ENCODE measurements at places on chromosomes 16 and 17. TPM values are rescaled to one million over a fixed set of nuclear protein-coding genes. Genes with fewer than 3 reads are reported as not detected.

Gene ZPBP2
- total RNA-seq, result not detected

Gene KCNJ18
- total RNA-seq, result 10.6 TPM

Gene SLC43A2
- total RNA-seq, result 14.5 TPM

Gene CRHR1
- 3.7 TPM for total RNA-seq

Gene CD300A
- total RNA-seq, result 10.2 TPM

Gene AOC2
- 0.52 TPM for total RNA-seq

Gene C16orf54
- not detected for total RNA-seq

Gene VTN
- not detected for total RNA-seq

Gene CPNE7
- total RNA-seq, result 3.3 TPM

Gene PHKB
- total RNA-seq, result 24.8 TPM

Gene SLC16A6
- 10.3 TPM for total RNA-seq

Gene GPRC5C
- total RNA-seq, result 80.3 TPM

Gene NTHL1
- total RNA-seq, result 5.8 TPM

- DNase-seq, result no peak
Observed at GRCh38 chr17:80649200-80649644, 104.6 kb downstream of the RPTOR start.

- DNase-seq, result no peak
Observed at GRCh38 chr16:57534337-57534880, 2.0 kb downstream of the CCDC102A start.

DNA sequence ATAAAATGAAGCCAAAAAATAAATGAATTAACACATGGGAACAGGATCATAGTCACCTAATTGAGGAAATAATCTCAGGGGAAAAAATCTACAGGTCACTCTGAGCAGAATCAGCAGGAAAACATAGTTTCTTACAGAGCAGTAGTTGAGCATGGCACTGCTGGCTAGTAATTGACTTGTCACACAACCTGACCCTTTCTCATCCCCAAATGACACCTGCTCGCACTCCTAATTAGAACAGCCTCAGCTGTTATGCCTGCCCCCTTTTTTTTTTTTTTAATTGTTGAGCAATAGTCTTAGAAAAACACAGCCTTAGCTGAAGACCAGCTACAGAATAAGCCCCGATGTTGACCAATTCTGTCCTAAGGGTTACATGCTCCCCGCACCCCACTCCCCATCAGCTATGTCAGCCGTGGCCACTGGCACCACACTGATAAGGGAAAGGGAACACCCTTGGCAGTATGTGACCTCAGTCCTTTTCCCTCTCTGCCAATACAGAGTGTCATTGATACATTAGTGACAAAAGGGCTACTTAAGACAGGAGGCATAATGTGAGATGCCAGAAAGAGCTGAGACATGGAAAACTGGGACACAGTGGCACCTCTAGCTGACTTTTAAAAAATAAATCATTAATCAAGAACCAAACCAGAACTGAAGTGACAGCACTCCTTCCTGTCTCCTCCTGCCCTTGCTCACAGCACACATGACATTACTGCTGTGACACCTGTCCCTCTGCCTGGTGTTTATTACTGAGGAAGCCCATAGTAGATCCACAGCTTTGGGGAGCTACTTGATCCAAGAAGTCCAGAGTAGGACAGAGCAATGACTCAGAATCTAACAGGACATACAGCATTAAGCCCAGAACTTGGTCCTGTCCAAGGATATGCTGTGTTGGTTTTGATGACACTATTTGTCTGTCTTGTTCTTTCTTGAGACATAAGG, 41.7 kb downstream of the WDR59 start:
- no peak for DNase-seq

DNA sequence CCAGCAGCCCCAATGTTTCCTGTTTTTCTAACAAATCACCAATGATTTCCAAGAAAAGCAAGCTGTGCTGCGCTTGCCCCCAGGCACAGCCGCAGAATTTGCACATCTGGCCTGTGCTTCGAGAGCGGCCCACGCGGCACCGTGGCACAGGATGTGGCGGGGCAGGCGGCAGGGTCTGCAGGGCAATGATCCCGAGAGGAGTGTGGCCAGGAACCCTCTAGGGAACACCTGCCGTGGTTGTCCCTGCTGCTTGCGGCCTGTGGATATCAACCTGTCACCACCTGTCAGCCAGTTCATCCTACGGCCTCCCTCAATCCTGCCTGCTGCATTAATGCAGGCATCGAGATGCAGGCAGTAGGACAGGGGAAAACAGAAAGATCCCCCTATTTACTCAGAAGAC, 24.0 kb downstream of the PIK3R5 start:
- no peak for DNase-seq

- no peak for DNase-seq
Observed at GRCh38 chr16:57379579-57379978, 7.3 kb downstream of the CX3CL1 start.

DNA sequence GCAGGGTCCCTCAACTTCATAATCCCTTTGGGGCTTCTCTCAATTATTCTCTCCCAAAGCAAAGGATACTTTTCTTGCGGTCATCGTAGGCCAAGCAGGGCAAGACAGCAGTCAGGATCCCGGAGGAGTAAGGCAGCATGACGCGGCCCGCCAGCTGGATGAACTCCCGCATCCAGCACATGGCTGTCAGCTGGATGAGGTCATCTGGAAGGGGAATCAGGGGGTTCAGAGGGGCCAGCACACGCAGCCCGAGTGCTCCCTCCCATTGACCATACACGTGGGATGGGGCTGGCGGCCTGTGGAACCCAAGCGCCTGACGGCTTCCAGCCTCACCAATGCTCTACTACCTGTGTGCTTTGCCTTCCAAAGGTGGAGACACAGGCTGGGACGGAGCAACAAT, 19.2 kb downstream of the VAC14 start:
- DNase-seq, result no peak

DNA sequence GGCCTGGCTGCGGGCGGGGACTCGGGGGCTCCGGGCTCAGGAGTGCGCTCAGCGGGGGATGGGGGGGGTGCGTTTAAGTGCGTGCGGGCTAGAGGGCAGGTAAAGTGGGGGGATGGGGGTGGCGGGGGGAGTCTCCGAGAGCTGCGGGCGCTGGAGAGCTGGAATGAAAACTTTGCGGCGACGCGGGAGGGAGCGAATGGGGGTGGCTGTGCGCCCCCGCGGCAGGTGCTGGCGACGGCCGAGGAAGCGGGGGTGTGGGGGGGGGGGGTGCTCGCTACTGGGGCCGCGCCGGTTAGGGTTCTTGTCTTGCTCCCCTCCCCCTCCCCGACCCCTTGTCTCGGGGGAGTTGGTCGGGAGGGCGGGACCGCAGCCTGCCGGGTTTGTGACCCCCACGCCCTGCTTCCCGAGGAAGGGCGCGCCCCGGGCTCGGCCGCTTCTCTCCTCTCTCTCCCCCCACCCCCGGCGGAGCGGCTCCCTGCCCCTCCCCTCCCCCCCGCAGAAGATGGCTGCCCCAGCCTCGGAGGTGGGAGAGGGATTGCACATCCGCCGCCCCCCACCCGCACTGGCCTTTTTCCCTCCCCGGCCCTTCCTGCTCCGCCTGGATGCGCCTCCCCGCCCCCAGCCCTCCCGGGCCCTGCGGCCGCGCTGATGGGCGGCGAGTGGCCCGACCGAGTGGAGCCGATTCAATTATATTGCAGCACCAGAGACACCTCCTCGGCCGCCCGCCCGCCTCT, 649 bp downstream of the GSE1 start:
- DNase-seq, result peak; percentile 41

GRCh38 chr16:23254338-23254737, 47.8 kb upstream of the SCNN1B start:
- no peak for DNase-seq

- DNase-seq, result no peak
Observed at GRCh38 chr17:3867106-3867505, 21.1 kb upstream of the NCBP3 start.

DNA sequence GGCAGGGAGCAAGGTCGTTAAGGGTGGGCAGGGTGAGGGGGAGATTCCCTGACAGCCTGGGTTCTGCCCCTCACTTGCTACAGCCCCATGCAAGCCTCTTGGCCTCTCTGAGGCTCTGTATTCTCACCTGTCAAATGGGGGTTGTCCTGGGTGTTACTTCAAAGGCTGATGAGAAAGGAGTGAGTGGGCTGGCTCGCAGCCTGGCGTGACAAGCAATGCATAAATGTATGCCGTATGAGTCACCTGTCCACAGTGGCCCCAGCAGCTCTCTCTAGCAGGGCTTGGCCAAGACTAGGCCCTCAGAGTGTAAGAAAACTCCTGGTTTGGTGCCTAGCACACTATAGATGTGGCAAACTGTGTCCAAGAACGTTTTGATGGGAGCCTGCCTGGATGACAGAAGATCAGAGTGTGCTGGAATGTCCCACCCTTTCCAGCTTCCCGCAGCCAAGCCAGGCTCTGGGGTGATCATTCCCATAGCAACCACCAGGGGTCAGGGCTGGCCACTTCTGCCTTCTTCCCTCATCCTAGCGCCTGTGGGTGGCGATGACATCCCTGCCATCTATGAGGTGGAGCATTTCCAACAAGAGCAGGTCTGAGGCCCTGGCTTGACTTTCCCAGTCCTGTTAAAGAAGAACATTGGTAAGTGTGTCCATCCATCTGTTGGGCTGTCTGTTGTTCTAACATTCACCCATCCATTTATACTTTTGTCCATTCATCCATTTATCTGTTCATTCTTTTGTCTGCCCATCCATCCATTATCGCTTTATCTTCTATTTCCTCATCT, 37.2 kb upstream of the ADGRG1 start:
- peak; percentile 93 for DNase-seq

DNA sequence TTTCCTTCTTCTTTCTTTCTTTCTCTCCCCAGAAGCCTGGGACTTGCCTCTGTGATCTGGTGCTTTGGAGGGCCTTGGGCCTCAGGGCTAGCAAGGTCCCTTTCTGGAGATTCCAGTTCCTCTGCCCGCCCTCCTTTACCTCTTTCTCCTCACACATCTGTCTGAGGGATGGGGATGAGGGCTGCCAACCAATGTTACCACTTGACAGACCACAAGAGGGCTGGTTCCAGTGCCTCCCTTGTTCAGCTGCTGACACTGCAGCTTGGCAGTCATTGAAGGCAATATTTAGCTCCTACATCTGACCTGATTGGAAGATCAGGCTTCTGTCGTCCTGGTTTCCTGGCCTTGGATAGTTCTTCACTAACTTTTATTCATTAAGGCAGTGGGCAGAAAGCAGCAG, 3.6 kb upstream of the ZNF652 start:
- DNase-seq, result peak; percentile 54

- no peak for DNase-seq
Observed at GRCh38 chr17:44279666-44280391, 11.9 kb upstream of the SLC4A1 start.

DNA sequence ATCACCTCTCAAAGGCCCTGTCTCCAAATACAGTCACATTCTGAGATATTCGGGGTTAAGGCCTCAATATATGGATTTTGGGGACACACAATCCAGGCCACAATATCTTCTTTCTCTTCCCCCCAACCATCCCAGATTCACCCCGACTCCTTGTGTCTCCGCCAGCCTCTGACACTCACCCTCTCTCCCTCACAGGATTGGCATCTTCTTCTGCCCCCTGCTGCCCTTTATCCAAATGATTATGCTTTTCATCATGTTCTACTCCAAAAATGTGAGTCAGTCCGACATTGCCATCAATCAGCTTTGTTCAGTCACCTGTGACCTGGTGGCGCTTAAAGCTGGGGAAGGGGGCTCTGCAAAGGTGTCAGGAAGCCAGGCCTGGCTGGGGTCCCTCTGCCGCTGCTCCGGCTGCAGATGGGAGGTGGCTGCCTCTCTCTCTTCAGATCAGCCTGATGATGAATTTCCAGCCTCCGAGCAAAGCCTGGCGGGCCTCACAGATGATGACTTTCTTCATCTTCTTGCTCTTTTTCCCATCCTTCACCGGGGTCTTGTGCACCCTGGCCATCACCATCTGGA, 35.1 kb downstream of the GDE1 start:
- peak; percentile 66 for DNase-seq

DNA sequence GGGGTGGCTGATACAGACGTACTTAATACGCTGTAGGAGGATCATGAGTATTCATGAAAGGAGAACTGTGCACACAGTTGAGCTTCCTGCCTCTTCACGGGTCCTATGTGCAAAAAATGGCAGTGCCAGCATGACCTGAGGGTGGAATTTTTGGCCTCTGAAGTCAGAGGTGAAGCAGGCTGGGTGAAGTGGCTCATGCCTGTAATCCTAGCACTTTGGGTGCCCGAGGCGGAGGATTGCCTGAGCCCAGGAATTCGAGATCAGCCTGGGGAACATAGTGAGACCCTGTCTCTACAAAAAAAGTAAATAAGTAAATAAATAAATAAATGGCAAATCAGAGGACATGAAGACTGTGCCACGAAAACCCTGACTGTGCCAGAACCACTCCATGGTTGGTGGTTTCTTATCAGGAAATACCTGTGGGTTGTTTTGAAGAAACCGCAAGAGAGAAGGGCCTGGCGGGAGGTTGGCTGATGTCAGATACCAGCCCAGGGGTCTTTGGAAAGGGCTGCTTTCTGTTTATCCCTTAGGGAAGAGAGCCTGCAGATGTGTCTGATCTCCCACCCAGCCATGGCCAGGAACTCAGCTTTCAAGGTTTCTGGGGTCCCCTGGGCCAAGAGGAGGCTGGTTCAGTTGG, 3.4 kb downstream of the ASPSCR1 start:
- no peak for DNase-seq

All from lower leg skin (tissue), 4 donors.